Activated CD4-positive, alpha-beta T cell treated with anti-CD3 and anti-CD28 coated beads for 48 hours (primary cell): ENCODE measurements at places on chromosomes 1 and 21.
A peak's percentile ranks its signal among the peaks of the same experiment; 100 is the strongest.

GRCh38 chr1:29925058-29925457, 688.7 kb downstream of the PTPRU start:
- DNase-seq, result no peak

GRCh38 chr1:76511558-76512179, 355.6 kb upstream of the ST6GALNAC5 start:
- no peak for DNase-seq

DNA sequence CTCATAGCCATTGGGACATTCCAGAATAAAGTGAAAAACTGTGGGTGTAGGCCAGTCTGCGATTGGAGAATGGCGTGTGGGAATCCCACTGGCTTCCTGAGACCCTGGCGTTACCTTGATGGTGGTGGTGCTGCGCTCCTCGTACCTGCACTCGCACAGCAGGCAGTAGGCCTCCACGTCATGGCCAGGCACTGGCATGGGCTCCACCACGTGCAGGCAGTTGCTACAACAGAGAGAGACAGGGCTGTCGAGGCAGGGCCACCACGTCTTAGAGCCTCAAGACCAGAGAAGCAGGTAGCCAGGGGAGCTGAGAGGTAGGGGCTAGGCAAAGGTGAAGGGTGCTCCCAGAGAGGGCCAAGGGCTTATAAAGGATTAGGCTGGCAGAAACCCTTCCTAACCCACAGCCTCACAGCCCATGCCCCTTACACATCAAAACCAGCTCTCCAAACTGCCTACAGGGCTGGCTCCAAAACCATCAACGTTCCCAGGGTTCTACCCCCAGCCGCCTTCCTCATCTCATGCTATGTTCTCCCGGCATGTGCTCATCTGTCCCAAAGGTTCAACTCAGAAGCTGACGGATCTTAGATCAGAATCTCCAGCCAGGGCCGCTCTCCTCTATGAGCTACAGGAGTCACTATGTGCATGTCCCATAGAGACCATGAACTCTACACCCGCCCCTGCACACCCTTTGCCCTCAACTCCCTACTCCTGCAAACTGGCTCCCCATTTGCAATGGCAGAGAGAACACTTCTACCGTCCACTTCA, 7.5 kb downstream of the TMEM9 start:
- no peak for DNase-seq

GRCh38 chr1:178341261-178341956, 155.4 kb downstream of the CLEC20A start:
- no peak for DNase-seq

DNA sequence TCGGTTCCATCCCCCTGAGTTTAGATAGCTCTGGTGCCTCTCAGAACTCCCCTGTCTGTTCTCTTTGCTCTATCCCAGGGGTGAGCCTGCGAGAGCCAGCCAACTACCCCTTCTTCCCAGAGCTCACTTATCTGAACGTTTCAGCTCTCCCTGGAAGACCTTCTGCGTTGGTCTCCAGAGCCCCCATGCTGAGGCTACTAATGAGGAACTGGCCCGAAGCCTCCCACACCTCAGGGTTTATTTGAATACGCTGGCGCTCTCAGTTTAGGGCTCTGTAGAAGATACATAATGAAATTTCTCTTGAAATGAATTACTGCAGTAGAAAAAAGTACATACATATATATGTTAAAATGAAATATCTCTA, 43.5 kb downstream of the TCEANC2 start:
- DNase-seq, result no peak

GRCh38 chr1:117905019-117905418, 24.4 kb downstream of the GDAP2 start:
- DNase-seq, result no peak

- DNase-seq, result no peak
These were observed 99.2 kb downstream of the C1orf21 start for GRCh38 chr1:184485751-184486723.

GRCh38 chr21:45889961-45890360, 91.6 kb upstream of the COL6A1 start:
- DNase-seq, result no peak

GRCh38 chr1:100404821-100405220, 52.5 kb downstream of the CDC14A start:
- no peak for DNase-seq

- DNase-seq, result no peak
These were observed 522.5 kb downstream of the PTBP2 start for GRCh38 chr1:97243973-97244560.

DNA sequence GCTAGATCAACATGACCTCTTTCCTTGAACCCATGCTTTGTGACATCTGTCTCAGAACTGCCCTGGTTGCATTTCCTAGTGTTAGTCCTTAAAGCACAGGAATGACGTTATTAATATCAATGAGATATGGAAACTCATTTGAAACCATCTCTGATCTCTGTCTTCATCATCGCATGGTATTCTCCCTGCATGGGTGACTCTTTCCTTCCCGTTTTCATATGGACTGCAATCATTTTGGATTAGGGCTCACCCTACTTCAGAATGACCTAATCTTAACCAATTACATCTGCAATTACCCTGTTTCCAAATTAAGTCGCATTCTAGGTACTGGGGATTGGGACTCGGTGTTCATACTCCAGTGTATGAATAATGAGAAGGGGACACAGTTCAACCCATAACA, 41.7 kb upstream of the DISC1 start:
- no peak for DNase-seq

DNA sequence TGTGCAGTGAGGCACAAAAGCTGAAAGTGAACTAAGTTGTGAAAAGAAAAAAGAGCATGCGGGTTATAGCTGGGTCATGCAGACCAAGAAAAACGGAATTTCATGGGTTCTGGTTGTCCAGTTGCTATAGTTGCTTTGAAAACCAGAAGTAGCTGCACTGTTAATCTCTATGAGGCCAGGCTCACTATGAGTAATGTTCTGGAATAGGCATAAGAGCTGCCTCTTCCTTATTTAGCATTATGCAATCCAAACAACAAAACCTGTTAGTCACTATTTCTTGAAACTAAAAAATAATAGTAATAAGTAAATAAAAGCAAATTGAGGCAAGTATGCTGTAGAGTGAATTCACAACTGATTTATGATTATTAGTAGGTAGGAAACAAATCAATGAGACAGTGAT, 1383.7 kb downstream of the MRPL39 start:
- no peak for DNase-seq

GRCh38 chr1:155964193-155964592, 14.2 kb downstream of the ARHGEF2 start:
- DNase-seq, result no peak

GRCh38 chr1:27476237-27476636, 13.7 kb downstream of the WASF2 start:
- peak; percentile 29 for DNase-seq

- DNase-seq, result no peak
These were observed 787.6 kb downstream of the USP25 start for GRCh38 chr21:16517383-16517782.

- DNase-seq, result no peak
These were observed 75.1 kb downstream of the CNST start for GRCh38 chr1:246641394-246641793.

- DNase-seq, result no peak
These were observed 44.4 kb downstream of the TM2D1 start for GRCh38 chr1:61680500-61680899.

DNA sequence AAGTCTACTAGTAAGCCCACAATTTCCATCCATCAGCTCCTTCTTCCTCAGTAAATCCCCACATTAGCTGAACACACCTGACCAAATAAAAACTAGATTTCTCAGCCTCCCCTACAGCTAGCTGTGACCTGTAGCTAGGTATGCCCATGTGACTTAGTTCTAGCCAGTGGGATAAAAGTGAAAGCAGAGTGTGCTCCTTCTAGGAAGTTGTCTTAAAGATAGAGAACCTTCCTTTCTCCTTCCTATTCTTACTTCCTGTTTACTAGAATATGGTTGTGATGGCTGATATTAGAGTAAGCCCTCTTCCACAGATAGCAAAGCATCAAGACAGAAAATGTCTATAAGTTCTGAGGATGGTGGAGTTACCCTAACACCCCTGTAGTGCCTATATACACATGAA, 67.0 kb downstream of the PIK3R3 start:
- no peak for DNase-seq

DNA sequence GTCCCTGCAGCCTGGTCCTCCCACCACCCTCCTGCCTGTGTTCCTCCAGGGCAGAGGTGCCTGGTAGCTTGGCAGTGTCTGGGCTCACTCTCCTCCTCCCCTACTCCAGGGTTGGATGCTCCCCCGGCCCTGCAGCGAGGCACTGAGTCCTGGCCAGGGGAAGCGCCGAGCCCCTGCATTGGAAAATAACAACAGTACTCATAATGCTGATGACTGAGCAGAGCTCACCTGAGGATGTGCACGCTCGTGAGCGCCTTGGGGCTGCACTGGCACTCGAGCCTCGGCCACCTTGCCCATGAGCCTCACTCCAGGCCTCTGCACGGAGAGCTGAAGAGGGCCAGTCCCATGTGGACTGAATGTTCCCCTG, 6.0 kb upstream of the ACTRT2 start:
- DNase-seq, result no peak

- no peak for DNase-seq
These were observed 54.4 kb upstream of the BCL10 start for GRCh38 chr1:85330711-85331290.

- peak; percentile 46 for DNase-seq
These were observed 26.5 kb upstream of the RPL11 start for GRCh38 chr1:23664837-23665795.

GRCh38 chr1:57711326-57711725, 287.5 kb upstream of the DAB1 start:
- no peak for DNase-seq

DNA sequence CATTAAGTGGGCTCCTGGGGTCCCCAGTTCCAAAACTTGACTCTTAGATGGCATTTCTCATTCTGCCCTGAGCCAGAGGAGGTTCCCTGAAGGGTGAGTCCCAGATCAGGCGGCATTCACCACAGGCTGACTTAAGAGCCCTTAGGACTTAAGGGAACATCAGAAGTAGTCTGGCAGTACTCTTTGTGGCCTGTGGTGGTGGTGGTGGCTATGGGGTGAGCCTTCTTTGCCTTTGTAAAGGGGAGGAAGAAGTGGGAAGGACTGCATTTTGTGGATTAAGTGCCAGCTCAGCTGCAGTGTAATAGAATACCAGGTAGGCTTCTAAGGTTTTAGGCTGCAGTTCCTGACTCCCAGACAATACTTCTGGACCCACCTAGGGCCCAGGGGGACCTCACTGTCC, 186.5 kb upstream of the KCTD3 start:
- DNase-seq, result no peak

- no peak for DNase-seq
These were observed 279.5 kb downstream of the DSCAM start for GRCh38 chr21:40567501-40567900.

- no peak for DNase-seq
These were observed 64.3 kb upstream of the TINAGL1 start for GRCh38 chr1:31511848-31512615.

DNA sequence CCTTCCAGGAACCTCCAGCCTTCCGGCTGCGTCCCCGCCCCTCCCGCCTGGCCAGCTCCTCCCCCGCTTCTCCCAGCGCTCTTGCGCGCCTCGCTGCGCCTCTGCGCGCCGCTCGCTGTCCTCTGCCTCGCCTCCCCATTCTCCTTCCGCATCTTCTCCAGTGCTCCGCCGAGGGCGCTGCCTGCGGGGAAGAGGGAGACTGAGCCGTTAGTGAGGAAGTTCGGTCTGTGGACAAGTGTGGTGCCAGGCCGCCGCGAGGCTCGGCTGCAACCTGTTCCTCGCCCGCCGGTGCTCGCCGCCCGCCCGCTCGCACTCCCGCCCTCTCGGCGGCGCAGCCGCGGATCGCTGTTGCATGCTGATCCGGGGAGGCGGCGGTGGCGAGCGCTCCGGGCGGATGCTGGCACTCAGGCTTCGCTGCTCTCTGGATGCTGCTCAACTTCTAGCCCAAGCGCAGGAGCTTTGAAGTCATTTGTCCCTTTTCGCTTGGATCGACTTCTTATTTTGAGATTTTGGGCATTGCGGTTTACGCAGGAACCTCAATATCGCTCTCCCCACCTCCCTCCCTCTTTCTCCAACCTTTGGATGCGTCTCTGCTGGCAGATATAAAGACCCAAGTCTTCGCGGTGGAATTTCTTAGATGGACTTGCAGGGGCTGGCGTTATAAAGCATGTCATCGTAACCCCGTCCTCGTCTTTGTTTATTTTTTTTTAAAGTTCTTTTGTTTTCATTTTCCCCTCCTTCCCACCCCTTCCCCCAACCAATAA, 614 bp upstream of the CACNA1E start:
- DNase-seq, result peak; percentile 70

GRCh38 chr1:167714439-167715156, 7.2 kb upstream of the MPZL1 start:
- DNase-seq, result peak; percentile 94
